ENCODE measurements at places on chromosomes 4 and X.

DNA sequence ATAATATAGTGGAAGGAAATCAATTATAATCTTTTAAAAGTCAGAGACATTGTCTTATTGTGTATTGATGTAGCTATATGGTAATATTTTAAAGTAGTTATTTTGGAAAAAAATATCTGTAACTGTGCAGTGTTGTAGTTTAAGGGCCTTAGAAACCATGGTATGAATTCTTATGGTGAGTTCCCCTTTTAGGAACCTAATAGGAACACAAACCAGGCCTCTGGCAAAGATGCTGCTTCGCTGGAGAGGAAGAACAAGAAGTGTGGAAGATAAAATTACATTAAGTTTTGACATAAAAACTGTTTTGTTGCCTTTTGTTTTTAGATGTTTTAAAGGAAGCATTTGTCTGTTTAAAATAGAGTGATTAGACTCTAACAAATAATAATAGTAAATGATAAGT is 10.9 kb upstream of the TMPRSS11D start:
- no peak for DNase-seq

- DNase-seq = no peak
Measured at GRCh38 chr4:96375367-96375766, 535.5 kb downstream of the PDHA2 start.

- DNase-seq = no peak
Measured at GRCh38 chr4:170399581-170400293, 310.0 kb upstream of the AADAT start.

GRCh38 chr4:139808808-139809756 is 143.5 kb downstream of the MGST2 start:
- DNase-seq = no peak

DNA sequence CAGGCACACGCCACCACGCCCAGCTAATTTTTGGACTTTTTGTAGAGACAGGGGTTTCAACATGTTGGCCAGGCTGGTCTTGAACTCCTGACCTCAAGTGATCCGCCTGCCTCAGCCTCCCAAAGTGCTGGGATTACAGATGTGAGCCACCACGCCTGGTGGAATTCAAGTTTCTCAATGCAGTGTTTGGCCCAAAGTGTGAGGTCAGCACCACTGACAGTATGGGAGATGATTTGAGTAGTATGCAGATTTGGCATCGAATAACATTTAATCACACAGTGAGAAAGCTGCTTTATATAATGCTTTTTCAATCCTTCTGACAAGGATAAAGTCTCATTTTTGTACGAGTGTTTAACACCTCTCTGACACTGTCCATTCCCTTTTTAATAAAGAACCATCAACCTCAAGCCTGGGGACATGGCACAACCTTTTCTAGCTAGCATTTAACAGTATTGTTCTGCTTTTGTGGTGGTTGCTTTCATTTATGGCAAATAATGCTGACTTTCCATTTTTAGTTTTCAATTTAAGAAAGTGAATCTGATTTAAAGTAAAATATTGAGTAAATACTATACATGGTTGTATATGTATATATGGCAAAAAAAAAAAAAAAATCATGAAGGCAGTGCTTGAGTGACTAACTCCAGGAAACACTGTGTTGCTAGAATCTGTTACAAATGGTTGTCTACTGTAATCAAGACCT is 4.3 kb upstream of the NSUN7 start:
- DNase-seq = no peak

DNA sequence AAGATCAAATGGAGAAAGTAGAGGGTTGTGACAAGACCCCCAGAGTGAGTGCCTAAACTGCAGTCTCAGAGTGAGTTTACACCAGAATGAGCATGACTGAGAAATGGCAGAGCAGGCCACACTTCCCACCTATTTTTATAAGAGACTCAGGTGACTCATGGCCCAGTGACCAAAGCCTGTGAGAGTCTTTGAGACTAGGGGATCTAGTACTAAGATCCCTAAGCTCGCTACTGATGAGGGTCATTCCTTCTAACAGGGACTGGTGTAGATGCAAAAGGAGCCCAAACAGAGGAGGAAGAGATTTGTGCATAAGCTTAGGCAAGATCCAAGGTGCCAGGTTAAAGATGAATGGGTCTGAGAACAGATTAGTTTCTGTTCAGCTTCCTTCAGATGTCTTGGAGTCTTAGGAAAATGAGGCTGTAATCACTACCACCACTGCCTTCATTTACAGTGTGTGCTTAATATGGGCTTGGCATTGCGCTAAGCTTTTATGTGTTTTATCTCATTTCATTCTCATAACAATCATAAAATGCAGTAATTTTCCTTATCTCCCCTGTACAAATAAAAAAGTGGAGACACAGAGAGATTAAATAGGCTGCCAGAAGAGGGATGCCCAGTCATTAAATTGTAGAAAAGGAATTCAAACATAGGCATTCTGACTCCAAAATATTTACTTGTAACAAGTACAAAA is 62.8 kb downstream of the RWDD4 start:
- DNase-seq = no peak

DNA sequence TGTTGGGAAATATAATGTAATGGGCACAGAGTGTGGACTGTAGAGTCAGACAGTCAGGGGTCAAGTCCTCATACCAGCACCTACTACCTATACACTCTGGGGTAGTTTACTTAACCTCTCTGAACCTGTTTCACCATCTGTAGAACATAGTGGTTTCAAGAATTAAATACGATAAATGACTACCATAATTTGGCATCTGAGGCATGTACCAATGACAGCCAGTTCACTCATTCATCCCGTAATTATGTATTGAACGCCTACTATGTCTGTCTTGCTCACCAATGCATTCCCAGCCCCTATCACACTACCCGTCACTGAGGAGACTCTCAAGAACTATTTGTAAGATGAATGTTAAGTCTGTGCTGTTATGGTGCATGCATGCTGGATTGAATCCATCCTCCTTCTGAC is 2.0 kb upstream of the FGB start:
- no peak for DNase-seq

GRCh38 chr4:76312457-76312856 is 5.9 kb downstream of the STBD1 start:
- no peak for DNase-seq

All from hematopoietic multipotent progenitor cell treated with erythropoietin and hydrocortisone succinate and interleukin-3 and kit ligand, for 17 days (in vitro differentiated cells).